Trophoblast cell (in vitro differentiated cells and primary cell): ENCODE measurements at places on chromosomes 2 and 18.

- H3K4me3 ChIP-seq = no peak overlapping the region
- H3K36me3 ChIP-seq = no peaks in the 10 kb centered on the region
- H3K27me3 ChIP-seq = no peaks in the 10 kb centered on the region
- peak; percentile 36 for DNase-seq
- peaks cover 17% of the 10 kb centered on the region for H3K4me1 ChIP-seq
Observed at GRCh38 chr2:38092196-38092902, 16.4 kb upstream of the CYP1B1 start.

DNA sequence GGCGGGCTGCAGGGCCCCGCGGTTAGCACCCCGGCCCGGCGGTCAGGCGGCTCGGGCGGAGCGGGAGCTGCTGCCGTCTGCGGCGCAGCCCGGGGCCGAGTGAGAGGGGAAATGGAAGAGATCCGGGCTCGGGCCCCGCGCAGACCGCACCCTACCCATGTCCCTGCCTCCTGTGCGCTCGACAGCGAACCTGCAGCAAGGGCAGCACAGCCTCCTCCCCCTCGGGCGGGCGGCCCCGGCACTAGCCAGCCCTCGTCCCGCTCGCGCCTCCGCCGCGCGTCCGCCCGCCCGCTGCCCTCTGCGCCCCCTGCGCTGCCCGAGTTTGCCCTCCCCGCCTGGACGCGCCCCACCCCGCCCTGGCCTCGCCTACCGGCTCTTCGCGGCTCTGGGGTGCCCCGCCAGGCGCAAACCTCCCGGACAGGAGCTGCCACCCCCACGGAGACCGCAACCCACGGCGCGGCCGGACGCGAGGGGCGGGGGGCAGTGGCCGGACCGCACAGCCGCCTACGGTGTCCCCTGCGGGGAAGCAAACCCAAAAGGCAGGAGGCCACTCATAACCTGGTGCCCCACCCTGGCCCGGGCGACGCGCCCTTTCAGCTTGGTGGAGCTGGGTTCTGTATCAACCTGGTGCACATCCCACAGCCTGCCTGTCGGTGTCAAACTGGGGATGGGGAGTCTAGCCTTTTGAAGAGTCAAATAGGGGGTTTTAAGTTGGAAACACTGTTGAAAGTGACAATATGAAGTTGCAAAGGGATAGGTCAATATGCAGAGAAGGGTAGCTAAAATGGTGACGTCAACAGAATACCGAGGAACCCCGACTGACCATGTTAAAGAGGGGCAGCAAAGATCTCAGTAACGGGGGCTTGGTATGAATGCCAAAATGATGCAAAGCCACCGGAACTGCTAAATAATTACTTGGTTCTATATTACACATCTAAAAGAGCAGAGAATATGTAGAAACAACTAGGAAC is at the start of gene IHH:
Gene IHH (minus strand): TSS at position 101 of the 971 bp plus-strand sequence. CDS start 454 bp downstream, outside the sequence.
- H3K27ac ChIP-seq = no peak within 1 kb of the TSS
- no peaks in the 10 kb centered on the region for H3K36me3 ChIP-seq
- no peak for DNase-seq
- H3K4me3 ChIP-seq = no peak within 1 kb of the TSS
- peaks cover 68% of the 10 kb centered on the region for H3K27me3 ChIP-seq

- H3K27ac ChIP-seq = no peak overlapping the region
- H3K4me1 ChIP-seq = no peaks in the 10 kb centered on the region
Observed at GRCh38 chr18:36212301-36213171, 25.2 kb downstream of the MOCOS start.

- no peak for DNase-seq
- no peaks in the 10 kb centered on the region for H3K4me1 ChIP-seq
- H3K4me3 ChIP-seq = no peak overlapping the region
- peaks cover 25% of the 10 kb centered on the region for H3K36me3 ChIP-seq
Observed at GRCh38 chr2:85846411-85846810, 42.4 kb downstream of the ST3GAL5 start.

- no peak for DNase-seq
- H3K4me1 ChIP-seq = peaks cover 16% of the 10 kb centered on the region
- H3K36me3 ChIP-seq = no peaks in the 10 kb centered on the region
- H3K27me3 ChIP-seq = no peaks in the 10 kb centered on the region
Observed at GRCh38 chr2:23568626-23569190, 183.7 kb downstream of the KLHL29 start.

- DNase-seq = no peak
- H3K36me3 ChIP-seq = no peaks in the 10 kb centered on the region
- H3K4me1 ChIP-seq = peaks cover 16% of the 10 kb centered on the region
- no peak overlapping the region for H3K27ac ChIP-seq
- H3K27me3 ChIP-seq = no peaks in the 10 kb centered on the region
Observed at GRCh38 chr2:119481501-119482455, 42.5 kb downstream of the SCTR start.

DNA sequence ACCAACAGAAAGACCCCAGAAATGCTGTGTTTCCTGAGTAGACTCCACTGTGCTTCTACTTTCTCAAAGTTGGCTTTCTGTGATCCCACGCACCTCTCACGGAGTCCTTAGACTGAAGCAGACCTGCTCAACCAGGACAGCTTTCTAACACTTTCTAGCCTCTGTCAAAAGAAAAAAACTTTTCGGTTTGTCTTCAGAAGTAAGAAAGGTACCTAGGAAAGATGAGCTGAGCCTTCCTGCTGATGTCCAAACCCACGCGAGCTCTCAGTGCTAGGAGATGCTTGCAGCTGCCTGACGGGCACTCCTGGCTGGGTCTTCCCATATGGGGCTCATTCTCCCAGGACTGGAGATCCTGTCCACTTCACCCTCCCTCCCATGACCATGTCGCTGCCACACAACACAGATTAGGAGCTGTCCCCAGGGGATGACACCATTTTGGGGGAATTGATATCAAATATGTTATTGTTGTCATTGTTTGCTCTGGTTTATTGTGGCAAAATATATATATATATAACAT is 49.2 kb upstream of the DAPL1 start:
- H3K27me3 ChIP-seq = no peaks in the 10 kb centered on the region
- DNase-seq = no peak
- no peak overlapping the region for H3K4me3 ChIP-seq
- H3K36me3 ChIP-seq = no peaks in the 10 kb centered on the region
- H3K4me1 ChIP-seq = no peaks in the 10 kb centered on the region

DNA sequence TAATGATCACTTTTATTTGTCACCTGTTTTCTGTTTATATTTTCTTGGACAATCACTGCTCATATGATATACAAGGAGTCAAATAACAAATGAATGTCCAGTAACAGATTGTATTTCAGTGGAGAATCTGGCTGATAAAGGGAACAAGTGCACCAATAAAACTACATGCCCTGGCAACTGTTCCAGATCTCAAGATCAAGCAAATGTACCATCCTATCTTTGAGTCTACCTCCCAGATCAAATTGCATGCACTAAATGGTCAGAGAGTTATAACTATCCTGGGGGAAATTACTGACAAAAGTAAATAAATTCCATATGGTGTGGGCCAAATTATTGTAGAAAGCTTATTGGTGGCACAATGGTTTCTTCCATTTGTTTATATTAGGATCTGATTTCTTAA is 452.8 kb downstream of the MBD2 start:
- DNase-seq = no peak
- H3K27me3 ChIP-seq = no peaks in the 10 kb centered on the region
- H3K4me3 ChIP-seq = no peak overlapping the region
- H3K4me1 ChIP-seq = no peaks in the 10 kb centered on the region
- H3K36me3 ChIP-seq = no peaks in the 10 kb centered on the region
- H3K27ac ChIP-seq = no peak overlapping the region

- H3K27me3 ChIP-seq = no peaks in the 10 kb centered on the region
- peaks cover 5% of the 10 kb centered on the region for H3K36me3 ChIP-seq
- peak; percentile 20 for DNase-seq
- H3K4me3 ChIP-seq = peak overlapping the region; percentile 99
- H3K4me1 ChIP-seq = peaks cover 43% of the 10 kb centered on the region
Observed at GRCh38 chr18:9707381-9708056, 582 bp upstream of the RAB31 start.

DNA sequence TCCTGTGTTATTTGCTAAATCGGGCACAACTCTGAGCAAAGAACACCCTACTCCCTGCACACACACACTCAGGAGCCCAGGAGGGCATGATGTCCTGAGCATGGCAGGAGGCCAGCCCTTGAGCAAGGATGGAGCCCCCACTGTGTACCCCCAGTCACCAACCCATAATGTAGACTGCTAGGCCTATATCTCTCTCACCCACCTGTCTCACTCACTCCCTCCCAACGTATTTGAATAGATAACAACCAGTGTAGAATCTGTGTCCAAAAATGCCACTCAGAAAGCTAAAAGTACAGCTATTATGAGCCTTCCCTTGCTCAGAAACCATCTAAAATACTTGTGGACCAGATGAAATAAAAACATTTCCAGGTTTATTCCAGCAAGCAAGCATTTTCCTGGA is 29.3 kb downstream of the MERTK start:
- no peaks in the 10 kb centered on the region for H3K36me3 ChIP-seq
- DNase-seq = no peak
- H3K27ac ChIP-seq = no peak overlapping the region
- H3K4me3 ChIP-seq = no peak overlapping the region
- peaks cover 10% of the 10 kb centered on the region for H3K4me1 ChIP-seq

DNA sequence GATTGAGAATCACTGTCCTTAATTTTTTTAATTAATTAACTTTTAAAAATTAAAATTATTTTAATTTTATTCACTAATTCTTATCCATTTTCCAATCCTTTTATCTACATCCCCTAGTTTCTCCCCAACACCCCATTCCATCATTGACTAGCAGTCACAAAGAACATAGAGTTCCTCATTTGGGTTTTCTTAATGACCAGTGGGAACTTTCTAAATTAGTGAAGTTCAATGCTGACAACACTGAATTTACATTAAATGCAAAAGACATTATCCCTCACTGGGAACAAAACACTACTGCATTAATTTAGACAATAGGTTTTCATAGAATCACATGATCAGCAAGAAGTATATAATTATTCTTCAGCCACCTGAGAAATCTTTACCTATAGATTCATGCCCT is 80.6 kb upstream of the GLS start:
- no peak for DNase-seq
- no peaks in the 10 kb centered on the region for H3K4me1 ChIP-seq
- no peak overlapping the region for H3K27ac ChIP-seq
- no peaks in the 10 kb centered on the region for H3K36me3 ChIP-seq
- H3K27me3 ChIP-seq = no peaks in the 10 kb centered on the region

- H3K27ac ChIP-seq = no peak overlapping the region
- peaks cover 10% of the 10 kb centered on the region for H3K4me1 ChIP-seq
- H3K27me3 ChIP-seq = no peaks in the 10 kb centered on the region
- no peaks in the 10 kb centered on the region for H3K36me3 ChIP-seq
- DNase-seq = no peak
- H3K4me3 ChIP-seq = no peak overlapping the region
Observed at GRCh38 chr2:32931945-32932709, 14.6 kb upstream of the LTBP1 start.
